CMK (cell line): ENCODE measurements at places on chromosomes 11 and 22.

GRCh38 chr11:67698247-67698646, 23.8 kb upstream of the ALDH3B2 start:
- DNase-seq = no peak

GRCh38 chr11:79894111-79894510, 453.3 kb upstream of the TENM4 start:
- no peak for DNase-seq

GRCh38 chr11:95831198-95831883, 41.0 kb downstream of the CEP57 start:
- no peak for DNase-seq

GRCh38 chr11:59616396-59616982, 915 bp upstream of the OSBP start:
- DNase-seq = no peak

GRCh38 chr11:111001986-111002611, 243.4 kb upstream of the POU2AF2 start:
- DNase-seq = no peak
